HFFc6 (cell line): ENCODE measurements at places on chromosomes 11 and 22.

- no peak for DNase-seq
Measured at GRCh38 chr11:27363576-27364117, 632 bp upstream of the CCDC34 start.

GRCh38 chr11:473962-474785 is 24.1 kb downstream of the PTDSS2 start:
- DNase-seq: no peak

DNA sequence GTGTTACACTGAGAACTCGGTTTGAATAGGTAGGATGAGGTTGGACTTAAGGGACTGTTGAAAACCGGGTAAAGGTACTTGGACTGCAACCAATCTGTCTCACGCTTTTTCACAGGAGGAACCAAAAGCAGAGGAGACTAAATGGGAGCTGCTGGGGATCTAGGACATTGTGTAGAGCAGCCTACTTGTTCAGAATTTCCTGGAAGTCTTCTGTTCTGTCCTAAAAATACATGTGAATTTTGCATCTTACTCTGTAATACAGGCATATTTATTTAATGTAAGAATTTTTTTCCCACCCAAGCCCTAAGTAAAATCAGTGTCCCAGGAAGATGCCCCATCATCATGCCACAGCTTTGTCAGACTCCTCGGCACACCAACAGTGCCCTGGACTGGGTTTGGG is 52.1 kb upstream of the TBCEL start:
- no peak for DNase-seq

GRCh38 chr11:76371170-76371569 is 9.8 kb downstream of the THAP12 start:
- peak; percentile 73 for DNase-seq

- no peak for DNase-seq
Measured at GRCh38 chr11:66523611-66524010, 13.2 kb downstream of the BBS1 start.

- DNase-seq: no peak
Measured at GRCh38 chr11:22785251-22785650, 44.4 kb downstream of the SVIP start.

- DNase-seq: no peak
Measured at GRCh38 chr11:8873741-8874405, 37.1 kb upstream of the AKIP1 start.

DNA sequence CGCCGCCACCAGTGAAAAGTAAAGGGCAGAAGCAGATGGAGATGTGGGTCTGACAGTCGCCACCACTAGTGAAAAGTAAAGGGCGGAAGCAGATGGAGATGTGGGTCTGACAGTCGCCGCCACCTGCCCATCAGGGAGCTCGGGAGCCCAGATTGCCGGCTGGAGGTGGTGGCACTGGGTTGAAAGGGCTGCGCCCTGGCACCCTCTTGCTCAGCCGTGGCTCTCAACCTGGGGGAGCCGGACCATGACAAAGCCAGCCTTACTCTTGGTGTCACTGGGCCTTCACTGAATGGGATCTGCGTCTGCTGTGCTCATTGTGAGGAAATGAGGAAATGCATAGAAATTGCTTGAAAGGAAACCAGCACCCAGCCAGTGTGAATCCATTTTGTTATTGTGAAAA is 36.3 kb downstream of the AP2A2 start:
- no peak for DNase-seq

DNA sequence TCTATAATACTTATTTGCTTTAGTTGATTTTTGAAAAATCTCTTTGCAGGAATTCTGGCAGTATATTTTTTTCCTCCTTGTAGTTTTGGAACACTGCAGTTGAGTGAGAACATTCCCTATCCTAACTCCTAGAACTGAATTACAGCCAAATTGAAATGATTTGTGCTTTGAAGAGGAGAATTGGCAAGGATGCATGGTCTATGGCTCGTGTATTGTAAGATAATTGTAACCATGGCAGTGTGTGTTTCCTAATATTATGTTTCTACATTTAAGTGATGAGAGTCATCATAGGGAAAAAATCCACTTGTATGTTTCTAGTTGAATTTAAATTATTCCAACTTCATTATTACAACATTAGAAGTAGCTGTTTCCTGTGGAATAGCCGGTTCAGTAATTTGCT is 80.9 kb upstream of the MYO18B start:
- no peak for DNase-seq

DNA sequence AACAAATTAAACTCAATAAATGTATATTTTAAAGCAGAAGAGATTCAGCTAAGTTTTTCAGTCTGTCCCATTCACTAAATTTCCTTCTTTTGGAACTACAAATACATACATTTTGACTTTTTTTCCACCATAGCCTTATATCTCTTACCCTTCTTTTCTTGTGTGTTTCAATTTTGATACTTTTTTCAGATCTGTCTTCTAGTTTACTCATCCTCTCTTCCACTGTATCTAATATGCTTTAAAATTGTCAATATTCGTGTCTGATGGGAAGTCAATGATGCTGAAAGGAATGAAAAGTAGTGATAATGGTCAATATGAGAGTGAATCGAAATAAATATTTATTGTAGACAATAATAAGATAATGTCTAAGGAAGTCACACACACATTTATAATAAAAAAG is 332.3 kb upstream of the KIRREL3 start:
- no peak for DNase-seq

DNA sequence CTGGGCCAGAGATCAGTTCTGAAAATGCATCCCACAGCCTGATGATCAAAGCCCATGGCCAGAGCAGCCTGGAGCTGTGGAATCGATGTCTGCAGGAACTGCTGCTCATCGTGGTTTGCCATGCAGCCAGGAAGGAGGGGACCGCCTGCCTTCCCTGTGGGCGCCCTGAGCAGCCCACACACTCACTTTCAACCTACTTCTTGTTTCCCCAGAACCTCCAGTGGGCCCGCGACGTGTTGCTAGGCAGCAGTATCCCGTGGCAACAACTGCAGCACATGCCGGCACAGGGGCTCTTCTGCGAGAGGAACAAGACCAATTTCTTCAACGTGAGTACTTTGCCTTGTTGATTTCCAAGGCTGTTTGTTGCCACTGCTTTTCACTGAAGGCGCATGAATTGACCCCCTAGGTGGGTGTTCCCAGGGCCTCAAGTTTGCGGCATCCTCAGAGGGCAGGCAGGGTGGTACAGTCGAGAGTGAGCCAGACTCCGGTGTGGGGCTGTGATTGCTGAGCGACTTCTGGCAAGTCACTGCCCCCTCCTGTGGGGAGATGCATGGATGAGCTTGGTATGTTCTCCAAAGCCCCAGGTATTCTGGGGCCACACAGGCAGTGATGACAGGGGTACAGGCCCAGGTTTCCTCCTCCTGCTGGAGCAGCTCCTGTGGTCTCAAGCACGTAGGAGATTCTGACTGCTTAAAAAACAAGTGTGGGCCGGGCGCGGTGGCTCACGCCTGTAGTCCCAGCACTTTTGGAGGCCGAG is 47.0 kb upstream of the SUSD2 start:
- no peak for DNase-seq

DNA sequence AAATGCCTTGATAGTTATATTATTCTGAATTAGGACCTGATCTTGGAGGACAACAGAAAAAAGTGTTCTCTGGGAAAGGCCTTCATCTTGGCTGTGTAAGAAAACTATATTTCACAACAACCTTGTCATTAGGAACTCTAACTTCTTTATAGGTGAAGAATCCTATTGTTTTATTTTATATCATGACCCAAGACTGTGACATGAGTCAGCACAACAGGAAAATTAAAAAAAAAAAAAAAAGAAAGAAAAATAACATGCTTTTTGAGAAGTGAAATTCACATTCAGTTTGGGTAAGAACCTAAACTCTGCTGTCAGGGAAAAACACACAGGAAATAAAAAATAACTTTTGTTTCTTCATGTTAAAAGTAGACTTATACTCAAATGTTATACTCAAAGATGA is 11.7 kb upstream of the FOLR2 start:
- no peak for DNase-seq

- DNase-seq: peak; percentile 43
Measured at GRCh38 chr11:20131788-20132666, 28.2 kb downstream of the DBX1 start.

- no peak for DNase-seq
Measured at GRCh38 chr22:19823902-19824211, 30.8 kb downstream of the GNB1L start.

DNA sequence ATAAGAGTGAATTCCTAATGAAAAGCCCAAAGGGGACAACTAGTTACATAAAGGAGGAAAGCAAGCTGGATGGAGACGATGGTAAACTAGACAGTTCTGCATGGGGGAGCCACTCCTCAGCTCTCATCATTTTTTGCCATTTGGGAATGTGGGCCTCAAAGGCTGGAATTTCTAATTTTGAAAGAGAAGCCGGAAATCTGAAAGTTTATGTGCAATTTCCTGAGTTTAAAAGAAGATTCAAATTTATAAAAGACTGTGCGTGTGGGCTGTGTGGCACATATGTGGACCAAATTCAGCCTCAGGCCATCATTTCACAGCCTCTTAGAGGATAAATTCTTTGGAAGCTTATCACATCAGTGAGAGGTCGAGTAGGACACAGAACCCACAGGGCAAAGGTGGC is 18.3 kb upstream of the CRY2 start:
- DNase-seq: no peak

GRCh38 chr22:44537467-44537866 is 39.4 kb upstream of the RTL6 start:
- no peak for DNase-seq

DNA sequence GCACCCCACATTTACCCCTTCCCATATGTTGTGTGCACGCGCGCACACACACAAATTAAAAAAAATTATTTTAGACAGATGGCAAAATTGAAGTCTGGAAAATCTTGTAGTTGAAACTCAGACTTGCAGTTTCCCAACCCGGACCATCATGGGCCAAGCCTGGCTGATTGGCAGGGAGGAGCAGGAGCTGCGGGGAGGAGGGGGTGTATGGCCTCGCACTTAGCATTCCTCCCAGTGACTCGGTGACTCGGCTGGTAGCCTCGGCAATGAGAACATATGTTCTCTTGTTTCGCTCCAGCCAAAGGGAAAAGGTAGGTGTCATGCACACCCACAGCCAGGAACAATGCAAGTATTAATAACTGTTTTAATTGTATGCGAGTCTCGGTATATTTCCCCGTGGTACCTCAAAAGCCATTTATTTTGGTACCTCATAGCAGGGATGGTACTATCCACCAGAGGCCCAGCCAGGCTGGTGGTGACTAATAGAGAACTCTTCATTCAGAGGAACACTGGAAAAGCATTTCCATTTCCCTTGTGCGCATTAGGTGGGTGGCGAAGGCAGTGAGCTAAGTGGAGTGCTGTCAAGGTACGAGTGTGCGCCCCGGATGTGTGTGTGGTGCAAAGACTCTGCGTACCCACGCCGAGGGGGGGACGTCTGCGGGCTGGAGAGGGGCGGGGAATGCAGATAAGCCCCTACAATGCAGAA is 92.5 kb downstream of the DSCAML1 start:
- DNase-seq: no peak

DNA sequence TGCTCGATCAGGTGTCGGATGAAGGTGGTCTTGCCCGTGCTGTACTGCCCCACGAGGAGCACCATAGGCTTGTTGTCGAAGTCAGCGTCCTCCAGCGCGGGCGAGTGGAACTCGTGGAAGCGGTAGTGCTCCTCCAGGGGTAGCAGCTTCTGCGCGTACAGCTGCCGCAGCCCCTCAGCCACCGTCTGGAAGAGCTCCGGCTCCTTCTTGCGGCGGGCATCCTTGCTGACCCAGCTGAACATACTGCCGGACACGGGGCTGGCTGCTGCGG is 263 bp downstream of the EHD1 start:
- no peak for DNase-seq

- peak; percentile 52 for DNase-seq
Measured at GRCh38 chr11:17351510-17352176, at the start of gene NCR3LG1. Gene NCR3LG1, plus strand, starts transcription at chr11:17351800. Its CDS starts 170 bp downstream, at chr11:17351970.

DNA sequence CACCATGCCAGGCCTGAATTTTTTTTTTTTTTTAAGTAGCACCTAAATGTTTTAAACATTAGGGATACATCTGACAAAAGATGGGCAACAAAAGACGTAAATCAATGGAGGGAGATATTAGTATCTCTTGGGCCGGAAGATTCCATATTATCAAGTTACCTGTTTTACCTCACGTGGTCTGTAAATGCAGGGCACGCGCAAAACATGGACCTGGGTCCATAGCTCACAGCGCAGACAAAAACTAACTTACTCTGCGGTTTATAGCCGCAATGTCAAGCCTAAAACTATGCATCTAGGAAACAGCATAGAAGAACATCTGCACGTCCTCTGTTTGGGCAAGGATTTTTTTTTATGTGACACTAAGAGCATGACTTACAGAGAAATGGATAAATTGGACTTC is 31.5 kb upstream of the PANX2 start:
- no peak for DNase-seq

DNA sequence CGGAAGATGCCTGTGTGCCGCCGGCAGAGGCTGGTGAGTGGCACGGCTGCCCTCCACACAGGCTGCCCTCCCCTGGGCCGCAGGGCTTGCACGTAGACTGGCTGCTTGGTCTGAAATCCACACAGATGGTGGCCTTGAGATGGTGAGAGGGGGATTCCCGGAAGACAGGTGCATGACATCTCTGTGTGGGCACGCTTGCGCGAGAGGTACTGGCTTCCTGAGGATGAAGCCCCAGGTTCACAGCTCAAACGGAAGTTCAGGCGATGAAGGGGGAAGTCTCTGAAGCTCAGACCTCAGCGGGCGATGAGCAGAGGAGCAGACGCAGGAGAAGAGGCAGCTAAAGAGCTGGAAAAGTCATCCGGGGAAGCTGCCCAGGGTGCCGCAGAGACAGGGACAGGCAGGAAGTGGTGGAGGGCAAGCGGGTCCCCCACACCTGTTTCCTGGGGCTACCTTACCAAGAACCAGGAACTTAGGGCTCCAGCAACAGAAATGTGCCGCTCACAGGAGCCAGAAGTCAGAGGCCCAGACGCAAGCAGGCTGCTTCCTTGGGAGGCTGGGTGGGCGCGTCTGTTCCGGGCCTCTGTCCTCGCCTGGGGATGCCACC is 7.2 kb downstream of the CRELD2 start:
- DNase-seq: no peak
